T-helper 9 cell (primary cell): ENCODE measurements at places on chromosomes 3 and 15.

DNA sequence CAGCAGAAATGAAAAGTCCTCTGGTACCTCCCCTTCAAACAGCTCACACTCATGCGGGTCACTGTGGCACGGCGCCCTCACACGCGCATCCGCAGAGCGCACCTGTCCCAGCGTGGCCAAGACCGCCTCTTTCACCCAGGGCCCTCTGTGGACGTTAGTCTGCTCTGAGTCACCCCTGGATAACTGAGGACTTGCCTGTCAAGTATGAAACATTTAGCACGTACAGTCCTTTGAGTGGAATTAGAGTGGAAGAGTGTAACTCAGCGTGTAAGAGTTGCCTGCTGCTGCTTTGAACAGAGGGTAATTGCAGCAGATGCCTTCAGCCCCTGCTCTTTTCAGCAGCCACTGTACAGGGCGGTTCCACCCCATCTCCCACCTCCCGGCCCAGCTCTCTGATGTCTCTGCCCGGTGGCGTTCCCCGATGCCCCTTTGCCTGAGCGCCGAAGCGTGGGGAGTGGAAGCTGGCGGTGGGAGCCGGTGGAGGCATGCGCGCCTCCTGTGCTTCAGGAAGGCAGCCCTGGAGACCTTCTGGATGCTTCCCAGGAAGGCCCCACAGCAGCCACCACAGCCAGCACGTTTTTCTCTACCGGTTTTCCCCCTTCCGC is 23.0 kb downstream of the CPN2 start:
- DNase-seq = peak; percentile 18

DNA sequence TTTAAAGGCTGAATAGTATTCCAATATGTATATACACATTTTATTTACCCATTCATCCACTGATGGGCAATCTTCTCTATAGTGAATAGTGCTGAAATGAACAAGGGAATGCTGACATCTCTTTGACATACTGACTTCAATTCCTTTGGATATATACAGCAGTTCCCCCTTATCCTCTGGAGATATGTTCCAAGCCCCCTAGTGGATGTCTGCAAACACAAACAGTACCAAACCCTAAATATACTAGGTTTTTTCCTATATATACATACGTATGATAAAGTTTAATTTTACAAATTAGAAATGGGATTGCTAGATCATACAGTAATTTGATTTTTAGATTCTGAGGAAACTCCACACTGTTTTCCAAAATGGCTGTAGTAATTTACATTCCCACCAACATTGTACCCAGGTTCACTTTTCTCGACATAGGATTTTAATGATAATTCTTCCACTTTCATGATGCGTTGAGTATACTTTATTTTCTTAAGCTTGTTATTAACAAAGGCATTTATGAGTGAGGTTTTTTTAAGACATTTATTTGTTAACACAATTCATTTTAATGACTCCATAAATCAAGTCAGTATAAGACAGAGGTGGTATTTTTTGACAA is 38.2 kb downstream of the VPS13C start:
- no peak for DNase-seq

DNA sequence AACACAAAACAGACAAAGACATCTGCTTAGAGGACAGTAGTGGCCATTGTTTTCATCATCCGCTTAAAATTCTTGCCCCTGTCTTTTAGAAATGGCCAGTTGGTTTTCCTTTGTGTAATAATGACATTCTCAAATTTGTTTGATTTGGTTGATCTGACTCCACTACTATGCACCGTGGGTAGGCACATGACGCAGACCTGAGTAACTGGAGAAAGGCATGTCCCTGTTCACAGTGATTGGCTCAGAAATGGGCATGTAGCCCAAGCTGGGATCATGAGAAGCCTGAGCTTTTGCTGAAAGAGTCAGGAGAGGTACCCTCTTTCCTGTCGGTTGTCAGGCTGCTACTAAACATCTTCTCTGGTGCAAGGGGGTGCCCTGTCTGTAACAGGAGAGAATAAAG is 36.6 kb upstream of the MAGI1 start:
- DNase-seq = no peak

- DNase-seq = no peak
These were observed 29.5 kb downstream of the LINS1 start for GRCh38 chr15:100572362-100572983.

- DNase-seq = no peak
These were observed 43.9 kb upstream of the TRPM1 start for GRCh38 chr15:31145271-31145911.

DNA sequence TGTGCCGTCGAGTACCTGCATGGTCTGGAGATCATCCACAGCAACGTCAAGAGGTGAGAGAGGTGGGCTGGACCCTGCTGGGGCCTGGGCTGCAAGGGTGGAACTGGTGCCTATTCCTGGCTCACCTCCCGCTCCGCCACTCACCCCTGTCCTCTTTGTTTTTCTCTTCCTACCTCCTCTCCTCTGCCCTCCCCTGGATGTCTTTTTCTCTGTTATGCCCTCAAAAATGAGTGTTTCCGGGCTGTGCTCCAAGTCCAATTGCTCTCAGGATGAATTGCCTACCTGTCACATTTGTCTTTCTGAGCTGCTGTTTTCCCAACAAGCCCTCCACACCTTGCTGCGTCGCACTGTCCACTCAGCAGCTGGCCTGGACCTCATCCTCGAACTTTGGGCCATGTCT is 28.5 kb upstream of the TATDN2 start:
- DNase-seq = no peak

DNA sequence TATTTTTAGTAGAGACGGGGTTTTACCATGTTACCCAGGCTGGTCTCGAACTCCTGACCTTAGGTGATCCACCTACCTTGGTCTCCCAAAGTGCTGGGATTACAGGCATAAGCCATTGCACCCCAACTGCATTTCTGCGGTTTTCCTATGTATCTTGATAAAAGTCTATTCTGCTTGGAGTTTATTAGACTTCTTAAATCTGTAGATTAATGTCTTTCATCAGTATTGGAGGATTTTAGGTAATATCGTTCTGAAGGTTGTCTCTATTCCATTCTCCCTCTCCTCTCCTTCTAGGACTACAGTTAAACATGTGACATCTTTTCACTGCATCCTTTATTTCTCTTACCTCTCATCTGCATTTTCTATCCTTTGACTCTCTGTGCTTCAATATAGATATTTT is 46.3 kb upstream of the GCNT3 start:
- no peak for DNase-seq

GRCh38 chr3:69352305-69353087 is 33.4 kb downstream of the FRMD4B start:
- DNase-seq = no peak

GRCh38 chr3:159856590-159857104 is 132.0 kb upstream of the IL12A start:
- DNase-seq = no peak

DNA sequence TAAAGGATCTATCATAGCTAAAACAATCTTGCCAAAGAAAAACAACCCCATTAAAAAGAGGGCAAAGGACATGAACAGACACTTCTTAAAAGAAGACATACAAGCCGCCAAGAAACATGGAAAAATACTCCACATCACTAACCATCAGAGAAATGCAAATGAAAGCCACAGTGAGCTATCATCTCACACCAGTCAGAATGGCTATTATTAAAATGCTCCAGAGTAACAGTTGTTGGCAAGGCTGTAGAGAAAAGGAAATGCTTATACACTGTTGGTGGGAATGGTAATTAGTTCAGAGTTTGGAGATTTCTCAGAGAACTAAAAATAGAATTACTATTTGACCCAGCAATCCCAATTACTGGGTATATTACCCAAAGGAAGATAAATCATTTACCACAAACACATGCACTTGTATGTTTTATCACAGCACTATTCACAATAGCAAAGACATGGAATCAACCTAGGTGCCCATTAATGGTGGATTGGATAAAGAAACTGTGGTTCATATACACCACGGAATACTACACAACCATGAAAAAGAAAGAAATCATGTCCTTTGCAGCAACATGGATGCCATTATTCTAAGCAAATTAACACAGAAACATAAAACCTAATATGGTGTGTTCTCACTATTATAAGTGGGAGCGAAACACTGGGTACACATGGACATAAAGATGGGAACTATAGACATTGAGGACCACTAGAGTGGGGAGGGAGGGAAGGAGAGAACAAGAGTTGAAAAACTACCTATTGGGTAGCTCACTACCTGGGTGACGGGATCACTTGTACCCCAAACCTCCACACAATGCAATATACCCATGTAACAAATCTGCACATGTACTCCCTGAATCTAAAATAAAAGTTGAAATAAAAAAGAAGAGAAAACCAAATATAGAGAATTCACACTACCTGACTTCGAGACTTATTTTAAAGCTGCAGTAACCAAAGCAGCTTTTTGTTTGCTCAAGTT is 32.6 kb downstream of the ITGA11 start:
- DNase-seq = no peak

- DNase-seq = no peak
These were observed 36.7 kb downstream of the PXYLP1 start for GRCh38 chr3:141268306-141268705.

DNA sequence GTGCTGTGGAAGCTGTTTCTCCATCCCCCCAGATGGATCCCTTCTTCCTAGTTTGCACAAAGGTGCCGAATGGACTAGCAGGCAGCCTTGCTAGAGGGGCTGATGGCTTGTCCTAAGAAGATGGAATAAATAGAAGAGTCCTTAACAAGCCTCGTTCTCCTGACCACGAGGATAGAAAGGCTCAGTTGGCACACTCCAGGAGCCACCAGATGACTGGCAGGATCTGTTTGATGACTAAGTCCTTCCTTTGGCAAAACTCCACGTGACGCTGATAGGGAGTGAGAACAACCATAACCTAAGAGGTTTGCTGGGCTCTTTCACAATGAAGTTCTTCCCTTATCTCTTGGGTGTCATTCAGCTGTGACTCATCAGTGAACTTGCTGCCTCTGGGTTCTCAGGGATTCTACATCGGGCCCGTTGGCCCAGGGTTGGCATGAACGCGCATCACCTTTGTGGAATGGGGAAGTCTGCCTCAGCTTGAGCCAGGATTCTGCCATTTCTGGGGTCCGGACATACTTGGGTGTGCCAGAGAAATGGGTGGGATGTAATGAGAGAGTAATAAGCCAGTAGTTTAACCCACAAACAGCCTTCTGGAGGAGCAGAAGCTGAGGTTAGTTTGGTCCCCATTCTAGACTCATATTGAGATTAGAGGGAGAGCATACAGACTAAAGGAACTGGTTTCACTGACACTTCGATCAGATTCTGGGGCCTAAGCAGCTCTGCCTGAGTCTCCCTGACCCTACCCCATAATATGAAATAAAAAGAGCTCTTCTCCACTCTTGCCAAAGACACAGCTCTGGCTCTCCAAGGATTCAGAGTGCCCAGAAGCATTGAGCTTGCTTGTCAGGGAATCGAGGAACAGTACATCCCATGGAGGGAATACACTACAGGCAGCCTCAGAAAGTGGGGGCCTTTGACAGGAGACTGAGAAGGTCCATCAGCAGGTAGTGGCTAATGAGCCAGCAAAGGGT is 2.0 kb upstream of the MELTF start:
- no peak for DNase-seq

DNA sequence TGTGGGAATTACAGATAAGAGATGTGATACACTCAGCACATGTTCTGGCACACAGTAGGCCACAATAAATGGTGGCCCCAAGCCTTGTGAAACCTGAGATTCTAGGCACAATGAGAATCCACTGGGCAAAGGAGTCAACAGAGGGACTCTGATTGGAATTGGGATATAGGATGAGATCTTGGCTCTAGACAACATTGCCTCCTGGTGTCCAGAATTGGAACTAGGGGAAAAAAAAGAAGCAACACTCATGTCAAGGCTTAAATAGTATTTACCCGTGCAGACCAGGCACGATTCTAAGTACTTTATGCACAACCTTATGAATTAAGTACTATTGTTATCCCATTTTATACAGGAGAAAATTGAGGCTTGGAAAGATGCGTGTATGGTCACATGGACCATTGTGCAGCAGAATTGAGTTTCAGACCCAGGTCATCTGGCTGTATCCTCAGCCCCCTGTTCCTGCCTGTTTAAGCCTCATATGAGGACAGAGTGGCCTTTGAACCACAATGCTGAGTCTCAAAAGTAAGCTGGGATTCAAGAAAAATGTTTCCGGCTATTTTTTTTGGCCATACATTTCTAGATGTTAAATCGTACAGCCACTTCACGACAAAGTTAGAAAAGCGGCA is 124.8 kb downstream of the SV2B start:
- no peak for DNase-seq

DNA sequence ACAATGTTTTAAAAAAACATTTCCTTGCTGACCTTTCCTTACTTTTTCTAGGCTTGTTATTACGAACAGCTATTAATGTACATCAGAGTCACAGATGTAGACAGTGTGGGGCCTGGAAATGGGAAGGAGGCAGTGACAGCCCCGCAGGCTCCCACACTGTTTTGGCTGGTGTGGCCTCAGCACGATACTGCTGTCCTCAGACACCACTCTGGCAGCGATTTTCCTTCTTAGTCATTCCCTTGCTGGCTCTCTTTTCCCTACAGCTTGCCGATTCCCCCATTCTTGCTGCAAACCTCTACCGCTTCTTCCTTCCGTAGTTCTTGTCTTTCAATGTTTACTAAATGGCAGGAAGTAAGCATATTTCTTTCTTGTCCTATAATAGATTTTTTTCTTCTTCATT is 113.1 kb downstream of the ABI3BP start:
- DNase-seq = no peak

DNA sequence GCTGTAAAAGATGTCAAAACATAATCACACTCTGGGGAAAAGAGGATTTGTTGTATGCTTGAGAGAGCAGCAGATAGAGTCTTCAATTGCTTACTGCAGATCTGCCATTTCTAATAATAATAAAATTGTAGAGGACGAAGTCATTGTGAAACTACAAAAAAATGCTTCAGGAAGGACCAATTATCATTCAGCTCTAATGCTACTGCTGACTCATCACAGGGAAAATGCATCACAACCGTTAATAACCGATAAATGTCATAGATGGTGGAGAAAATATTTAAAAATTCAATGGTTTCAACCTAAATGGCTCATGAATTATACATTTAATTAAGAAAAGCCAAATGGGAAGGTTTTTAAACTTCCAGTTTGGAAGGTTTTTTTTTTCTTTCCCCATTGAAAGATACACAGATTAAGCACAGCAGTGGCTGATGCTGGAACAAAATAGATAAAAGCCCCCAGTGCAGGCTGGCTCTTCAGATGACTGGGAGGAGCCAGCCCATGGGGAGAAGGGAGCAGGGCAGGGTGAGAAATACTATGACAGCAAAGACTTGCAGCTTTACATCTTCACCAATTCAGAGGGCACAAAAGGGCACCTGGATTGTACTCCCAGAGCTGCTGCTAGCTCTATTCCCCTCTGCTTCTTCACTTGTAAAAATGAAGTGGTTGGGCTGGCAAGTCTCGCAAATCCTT is 196.1 kb downstream of the CNTN6 start:
- no peak for DNase-seq

GRCh38 chr3:158911586-158911985 is 109.7 kb downstream of the MFSD1 start:
- DNase-seq = no peak

DNA sequence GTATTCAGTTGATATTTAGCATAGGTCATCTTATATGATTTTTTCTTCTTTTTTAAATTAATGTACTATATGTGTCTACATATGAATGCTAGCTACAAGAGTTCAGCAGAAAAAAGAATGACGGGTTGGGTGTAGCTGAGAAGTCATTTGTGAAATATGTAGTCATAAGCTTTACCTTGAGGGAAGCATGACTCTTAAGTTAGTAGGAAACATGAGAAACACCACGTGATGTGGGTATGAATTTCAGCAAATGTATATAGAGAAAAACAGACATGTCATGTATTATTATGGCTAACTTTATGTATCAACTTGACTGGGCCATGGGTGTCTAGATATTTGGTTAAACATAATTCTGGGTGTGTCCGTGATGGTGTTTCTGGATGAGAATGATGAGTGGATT is 125.0 kb downstream of the RAP2B start:
- no peak for DNase-seq

GRCh38 chr15:96160269-96160668 is 170.2 kb upstream of the NR2F2 start:
- no peak for DNase-seq

- no peak for DNase-seq
These were observed 68.7 kb upstream of the SNRK start for GRCh38 chr3:43217633-43218032.
